Kidney glomerular epithelial cell (primary cell): ENCODE measurements at places on chromosomes 5 and 9.

- no peak for DNase-seq
These were observed 15.4 kb downstream of the ITK start for GRCh38 chr5:157196045-157196444.

- DNase-seq: no peak
These were observed 263.1 kb downstream of the ASTN2 start for GRCh38 chr9:117151716-117152115.

DNA sequence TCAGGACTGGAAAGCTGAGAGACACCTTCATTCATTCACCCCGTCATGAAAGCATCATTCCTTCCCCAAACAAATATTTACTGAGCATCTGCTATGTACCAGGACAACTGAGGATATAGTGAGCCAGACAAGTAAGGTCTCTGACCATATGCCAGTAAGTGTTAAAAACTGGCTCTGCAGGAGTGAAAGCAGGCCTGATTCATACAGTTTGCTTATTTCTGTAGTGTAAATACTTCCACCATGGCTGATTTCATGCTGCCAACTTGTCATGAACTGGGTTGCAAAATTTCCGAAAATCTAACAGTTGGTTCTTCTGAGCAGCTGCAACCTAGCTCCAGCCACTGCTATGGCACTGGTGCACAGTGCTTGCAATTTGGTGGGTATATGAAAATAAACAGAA lies 68.1 kb downstream of the YIPF5 start:
- DNase-seq: no peak

DNA sequence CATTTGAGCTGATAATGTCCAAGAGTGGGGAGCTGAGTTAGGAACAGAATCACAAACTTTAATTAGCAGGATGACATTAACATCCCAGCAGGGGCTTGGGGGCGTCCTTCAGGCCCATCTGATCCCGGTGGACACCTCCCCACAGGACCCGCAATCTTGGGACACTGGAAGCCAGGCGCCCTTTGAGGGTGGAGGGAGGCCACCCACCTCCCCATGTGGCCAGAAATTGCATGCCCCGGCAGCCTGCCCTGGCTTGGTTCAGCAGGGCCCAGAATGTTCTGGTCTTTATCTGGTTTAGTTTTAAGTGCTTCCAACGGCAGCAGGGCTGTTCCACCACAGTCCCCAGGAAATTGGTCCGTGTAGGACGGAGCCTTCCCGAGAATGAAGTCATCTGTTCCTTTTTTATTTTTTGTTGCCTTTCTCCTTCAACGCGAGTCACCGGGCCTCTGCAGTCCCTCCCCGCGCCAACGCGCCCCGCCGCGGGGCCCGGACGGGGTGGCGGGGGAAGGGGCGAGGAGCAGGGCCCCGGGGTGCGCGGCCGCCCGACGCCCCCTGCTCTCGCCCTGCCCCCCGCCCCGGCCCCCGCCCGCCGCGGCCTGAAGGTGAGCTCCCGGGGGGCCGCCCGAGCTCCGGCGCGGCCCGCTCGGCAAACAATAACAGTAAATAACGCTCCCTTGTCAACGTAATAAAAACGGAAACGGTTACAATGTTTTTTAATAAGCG lies 207.9 kb downstream of the C9orf50 start:
- DNase-seq: peak; percentile 43

GRCh38 chr5:159781626-159782157 lies 134.6 kb upstream of the ADRA1B start:
- no peak for DNase-seq

DNA sequence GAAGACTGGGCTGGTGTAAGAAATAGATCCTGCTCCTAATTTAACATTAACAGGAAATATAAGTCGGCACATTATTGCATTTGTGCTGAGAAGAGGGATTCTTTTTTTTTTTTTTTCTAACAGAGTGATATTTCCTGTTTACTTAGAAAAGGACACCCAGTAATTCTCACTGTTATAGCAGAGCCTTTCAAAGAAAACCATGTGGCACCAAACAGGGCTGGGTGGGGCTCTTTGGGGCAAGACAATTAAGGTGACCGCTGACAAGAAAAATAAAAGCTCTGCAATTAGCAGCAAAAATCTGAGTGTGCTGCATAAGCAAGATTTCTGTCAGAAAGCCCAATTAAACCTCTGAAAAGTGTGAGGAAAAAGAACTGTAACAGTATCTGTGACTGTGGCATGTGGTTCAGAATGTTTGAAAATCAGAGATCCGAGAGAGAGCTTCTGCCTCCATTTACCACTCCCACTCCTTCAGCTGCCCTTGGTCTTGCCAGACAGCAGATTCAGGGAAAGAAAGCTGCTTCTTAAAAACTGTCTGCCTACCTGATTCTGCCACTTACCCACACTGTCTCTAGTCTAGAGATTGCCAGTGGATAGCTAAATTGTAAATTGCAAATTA lies 77.1 kb upstream of the IQGAP2 start:
- DNase-seq: no peak

- DNase-seq: peak; percentile 44
These were observed 2.1 kb upstream of the MARCHF6 start for GRCh38 chr5:10351199-10351905.

- DNase-seq: no peak
These were observed 653.6 kb upstream of the ITGA1 start for GRCh38 chr5:52134013-52134650.

- DNase-seq: no peak
These were observed 11.1 kb downstream of the FGF1 start for GRCh38 chr5:142674531-142675469.

DNA sequence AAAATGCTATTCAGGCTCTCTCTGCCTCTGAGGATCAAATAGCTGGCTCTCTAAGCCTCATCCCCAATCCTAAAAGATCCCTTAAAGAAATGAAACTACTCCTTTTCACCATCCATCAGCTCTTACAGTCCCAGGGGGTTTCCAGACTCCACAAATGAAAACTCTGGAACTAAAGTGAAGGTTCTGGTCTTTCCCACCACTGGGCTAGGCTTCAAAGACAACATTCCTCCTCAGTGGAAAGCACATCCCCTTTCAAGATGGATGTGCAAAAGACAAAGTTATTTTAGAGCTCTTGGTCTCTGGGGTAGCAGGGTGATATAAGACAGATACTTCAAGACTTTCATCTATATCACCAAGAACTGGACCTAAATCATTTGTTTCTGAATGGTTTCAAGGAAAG lies 106.9 kb downstream of the DCP2 start:
- no peak for DNase-seq

DNA sequence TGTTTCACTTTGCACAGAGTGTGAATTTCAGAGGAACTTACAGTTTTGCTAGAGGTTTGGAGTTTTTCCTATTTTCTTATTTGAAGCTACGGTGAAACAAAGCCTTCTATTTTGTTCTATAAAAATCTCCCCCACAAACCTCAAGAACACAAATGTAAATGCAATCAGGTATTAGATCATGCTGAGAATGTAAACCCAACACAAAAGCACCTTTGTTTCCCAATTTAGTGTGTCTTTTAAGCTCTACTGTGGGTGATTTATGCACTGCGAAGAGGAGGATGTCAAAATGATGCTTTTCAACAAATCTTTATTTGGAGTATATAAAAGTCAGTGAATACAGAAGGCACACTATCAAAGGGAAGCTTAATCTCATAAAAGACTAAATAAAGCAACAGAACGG lies 4.3 kb upstream of the DRD1 start:
- no peak for DNase-seq

- DNase-seq: no peak
These were observed 42.0 kb downstream of the ELL2 start for GRCh38 chr5:95919658-95920057.

DNA sequence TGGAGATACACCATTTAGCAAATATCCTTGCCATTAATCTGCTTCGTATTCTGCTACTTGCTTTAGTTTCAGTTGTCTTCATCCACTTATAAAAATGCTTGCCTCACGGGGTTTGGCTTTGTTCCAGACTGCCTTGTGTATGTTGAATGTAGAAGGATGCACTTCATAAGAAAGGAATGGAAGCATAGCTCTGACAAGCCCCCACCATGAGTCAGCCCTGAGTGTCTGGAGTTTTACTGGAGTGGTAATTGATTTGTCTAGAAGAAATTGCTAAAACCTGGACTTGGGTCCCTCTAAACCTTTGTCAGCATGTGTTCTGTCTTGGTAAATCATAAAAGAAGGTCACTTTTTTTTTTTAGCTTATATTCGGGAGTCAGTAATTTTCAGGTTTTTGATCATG lies 4.6 kb downstream of the TEX48 start:
- DNase-seq: peak; percentile 99

- DNase-seq: no peak
These were observed 14.6 kb downstream of the TEX53 start for GRCh38 chr9:114643001-114643400.

GRCh38 chr9:34688329-34689115 lies 2.6 kb downstream of the CCL19 start:
- DNase-seq: no peak

GRCh38 chr5:82466986-82467561 lies 188.9 kb upstream of the RPS23 start:
- DNase-seq: no peak

- peak; percentile 51 for DNase-seq
These were observed 2.0 kb downstream of the JMY start for GRCh38 chr5:79237740-79238560.

- no peak for DNase-seq
These were observed 97.1 kb upstream of the ASTN2 start for GRCh38 chr9:117511852-117512481.

DNA sequence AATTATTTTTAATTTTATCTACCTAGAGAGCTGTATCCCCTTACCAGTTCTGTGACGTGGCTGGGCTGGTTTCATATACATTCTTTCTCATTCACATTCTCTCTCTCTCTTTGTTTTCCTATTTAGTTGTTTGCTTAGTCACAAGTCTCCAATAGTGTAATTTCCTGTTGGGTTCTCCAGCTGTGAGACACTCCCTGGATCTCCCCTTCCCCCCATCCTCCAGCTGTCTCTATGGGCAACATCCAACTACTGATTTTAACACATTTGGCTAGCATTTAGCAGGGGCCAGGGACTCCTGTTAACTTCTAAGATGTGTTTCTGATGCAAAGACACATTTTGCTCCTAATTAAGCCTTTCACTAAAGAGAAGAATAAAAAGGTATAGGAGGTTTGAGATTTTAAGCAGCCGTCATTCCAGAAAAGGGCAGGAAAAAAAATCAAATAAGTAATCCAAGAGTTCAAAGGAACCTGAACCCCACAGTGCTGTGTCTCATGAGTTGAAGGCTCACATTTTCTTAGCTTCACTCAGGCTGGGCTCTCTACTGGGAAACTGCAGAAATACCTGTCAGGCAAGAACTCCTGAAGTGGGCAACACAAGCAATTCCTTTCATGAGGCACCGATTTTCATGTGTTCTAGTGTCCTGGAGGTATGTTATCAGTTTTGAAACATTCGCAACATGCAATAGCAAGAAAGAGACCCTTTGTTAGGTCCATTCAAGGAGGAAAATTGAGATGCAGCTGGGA lies 198.7 kb upstream of the C9orf72 start:
- DNase-seq: no peak

DNA sequence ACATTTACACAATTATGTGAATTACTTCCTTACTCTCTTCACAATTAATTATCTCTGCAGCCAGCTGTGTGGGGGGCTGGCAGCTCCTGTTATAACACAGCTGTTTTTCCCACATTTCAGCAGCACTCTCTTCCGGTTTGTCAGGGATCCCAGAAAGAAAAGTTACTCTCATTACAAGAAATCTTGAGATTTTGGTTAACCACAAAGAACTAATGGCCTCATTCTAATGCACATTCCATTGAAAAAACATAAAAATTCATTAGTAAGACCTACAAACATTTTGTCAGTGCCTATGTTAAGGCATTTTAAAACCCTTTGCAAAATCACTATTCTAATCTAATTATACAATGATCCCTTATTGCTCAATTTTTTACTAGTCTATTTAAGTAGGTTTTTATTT lies 64.1 kb downstream of the PDE4D start:
- DNase-seq: no peak

DNA sequence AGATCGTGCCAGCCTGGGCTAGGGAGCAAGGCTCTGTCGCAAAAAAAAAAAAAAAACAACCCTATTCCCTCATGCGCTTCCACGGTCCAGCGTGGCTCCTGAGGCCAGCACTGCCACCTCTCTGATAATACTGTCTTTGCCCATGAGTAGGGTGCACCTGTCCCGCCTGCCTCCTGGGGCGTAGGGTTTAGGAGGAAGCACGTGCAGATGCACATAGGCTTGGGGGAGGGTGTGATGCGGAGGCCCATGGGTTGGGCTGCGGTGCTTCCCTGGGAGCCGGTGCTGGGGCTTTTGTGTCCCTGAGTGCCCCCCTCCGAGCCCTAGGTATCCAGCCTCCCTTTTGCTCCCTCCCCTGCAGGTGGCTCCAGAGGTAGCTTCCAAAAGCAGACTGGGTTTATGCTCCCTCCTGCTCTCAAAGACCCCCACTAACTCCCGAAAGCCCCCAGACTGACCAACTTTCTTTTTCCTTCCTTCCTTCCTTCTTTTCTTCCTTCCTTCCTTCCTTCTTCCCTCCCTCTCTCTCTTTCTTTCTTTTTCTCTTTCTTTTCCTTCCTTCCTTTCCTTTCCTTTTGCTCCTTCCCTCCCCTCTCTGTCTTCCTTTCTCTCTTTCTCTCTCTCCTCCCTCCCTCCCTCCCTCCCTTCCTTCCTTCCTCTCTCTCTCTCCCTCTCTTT lies 12.8 kb downstream of the FGFR4 start:
- no peak for DNase-seq

DNA sequence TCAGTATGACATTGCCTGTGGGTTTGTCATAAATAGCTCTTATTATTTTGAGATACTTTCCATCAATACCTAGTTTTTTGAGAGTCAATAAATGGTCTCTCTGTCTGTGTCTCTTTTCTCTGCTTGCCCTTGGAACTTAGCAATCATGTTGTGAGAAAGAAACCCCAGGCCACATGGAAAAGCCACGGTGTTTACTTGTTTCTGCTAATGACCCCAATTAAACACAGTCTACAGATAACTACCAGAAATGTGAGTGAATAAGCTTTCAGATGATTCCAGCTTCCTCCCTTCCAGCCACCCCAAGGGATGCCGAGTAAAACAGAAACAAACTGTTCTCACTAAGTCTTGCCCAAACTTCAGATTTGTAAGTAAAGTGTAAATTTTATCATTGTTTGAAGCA lies 584.9 kb downstream of the MAT2B start:
- no peak for DNase-seq

GRCh38 chr5:123549256-123549904 lies 37.4 kb downstream of the CSNK1G3 start:
- no peak for DNase-seq

DNA sequence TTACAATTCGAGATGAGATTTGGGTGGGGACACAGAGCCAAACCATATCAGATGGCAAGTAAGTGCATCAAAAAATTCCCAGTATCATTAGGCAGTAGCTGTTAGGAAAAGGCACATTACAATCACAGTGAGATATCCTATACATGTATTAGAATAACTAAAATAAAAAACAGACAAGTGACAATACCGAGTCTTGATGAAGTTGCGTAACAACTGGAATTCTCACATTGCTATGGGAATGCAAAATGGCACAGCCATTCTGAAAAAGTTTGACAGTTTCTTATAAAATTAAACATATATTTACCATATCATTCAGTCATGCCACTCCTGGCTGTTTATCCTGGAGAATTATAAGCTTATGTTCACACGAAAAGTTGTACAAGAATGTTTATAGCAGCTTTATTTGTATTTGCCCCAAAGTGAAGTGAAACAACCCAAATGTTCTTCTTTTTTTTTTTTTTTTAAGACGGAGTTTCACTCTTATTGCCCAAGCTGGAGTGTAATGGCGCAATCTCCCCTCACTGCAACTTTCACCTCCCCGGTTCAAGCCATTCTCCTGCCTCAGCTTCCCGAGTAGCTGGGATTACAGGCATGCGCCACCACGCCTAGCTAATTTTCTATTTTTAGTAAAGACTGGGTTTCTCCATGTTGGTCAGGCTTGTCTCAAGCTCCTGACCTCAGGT lies 93.1 kb upstream of the TLE1 start:
- no peak for DNase-seq

- no peak for DNase-seq
These were observed 71.5 kb downstream of the NEK6 start for GRCh38 chr9:124329206-124329792.
